Vagina (tissue), 2 donors: ENCODE measurements at places on chromosomes 13 and 19.

DNA sequence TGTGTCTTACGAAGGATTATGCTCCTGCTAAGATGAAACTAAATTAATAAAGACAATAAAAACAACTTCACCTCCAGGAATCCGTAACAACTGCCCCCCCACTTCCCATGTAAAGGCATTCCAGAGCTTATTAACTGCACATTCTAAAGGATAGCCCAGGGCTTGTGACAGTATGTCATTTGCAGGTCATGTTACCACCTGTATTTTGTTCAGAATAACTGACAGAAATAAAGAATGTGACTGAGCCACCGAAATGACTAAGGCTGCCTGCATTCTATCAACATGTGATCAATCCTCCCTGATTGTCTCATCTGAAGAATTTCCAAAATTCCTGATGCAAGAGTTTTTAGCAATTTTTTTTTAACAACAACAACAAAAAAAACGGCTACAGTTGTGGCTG is 117.2 kb downstream of the MIPEP start:
- no peak for DNase-seq

DNA sequence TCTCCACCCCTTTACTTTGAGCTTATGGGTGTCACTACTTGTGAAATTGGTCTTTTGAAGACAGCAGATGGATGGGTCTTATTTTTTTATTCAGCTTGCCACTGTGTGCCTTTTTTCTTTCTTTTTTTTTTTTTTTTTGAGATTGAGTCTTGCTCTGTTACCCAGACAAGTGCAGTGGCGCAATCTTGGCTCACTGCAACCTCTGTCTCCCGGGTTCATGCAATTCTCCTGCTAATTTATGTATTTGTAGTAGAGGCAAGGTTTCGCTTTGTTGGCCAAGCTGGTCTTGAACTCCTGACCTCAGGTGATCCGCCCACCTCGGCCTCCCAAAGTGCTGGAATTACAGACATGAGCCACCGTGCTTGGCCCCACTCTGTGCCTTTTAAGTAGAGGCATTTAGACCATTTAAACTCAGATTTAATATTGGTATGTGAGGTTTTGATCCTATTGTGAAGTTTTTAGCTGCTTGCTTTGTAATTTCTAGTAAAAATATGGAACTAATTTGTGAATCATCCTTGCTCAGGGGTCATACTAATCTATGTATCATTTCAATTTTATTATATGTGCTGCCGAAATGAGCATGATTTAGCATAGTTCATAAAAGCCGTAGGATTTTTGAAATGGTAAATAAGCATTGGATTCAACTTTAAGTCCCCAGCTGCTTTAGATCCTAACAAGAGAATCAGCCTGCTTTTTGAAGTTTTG is 584.5 kb downstream of the SLITRK1 start:
- no peak for DNase-seq

GRCh38 chr13:49697468-49697867 is 6.2 kb upstream of the EBPL start:
- DNase-seq: no peak

DNA sequence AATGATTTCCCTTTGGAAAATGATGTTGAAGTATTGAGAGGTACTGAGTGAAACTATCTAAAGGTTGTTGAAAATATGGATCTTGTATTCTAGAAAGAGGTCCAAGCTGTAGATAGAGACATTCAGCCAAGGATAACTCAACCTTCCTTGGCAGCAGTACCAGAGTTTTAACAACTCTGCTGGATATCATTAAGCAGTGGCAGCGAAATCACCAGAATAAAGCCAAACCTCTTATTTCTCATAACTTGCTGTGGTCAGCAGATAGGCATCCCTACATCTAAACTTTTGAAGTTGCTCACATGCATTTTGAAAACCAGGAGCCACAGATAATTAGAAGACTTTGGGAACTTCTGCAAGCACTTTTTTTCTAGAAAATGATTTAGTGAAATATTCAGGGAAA is 559.8 kb downstream of the IRS2 start:
- no peak for DNase-seq

GRCh38 chr13:45490068-45490467 is 25.3 kb downstream of the COG3 start:
- DNase-seq: no peak

- DNase-seq: no peak
Measured at GRCh38 chr13:74324338-74324737, 190.1 kb upstream of the KLF12 start.

GRCh38 chr13:45775401-45775963 is 73.4 kb downstream of the CBY2 start:
- DNase-seq: no peak

GRCh38 chr19:6730153-6730804 is 7.1 kb downstream of the GPR108 start:
- DNase-seq: no peak

- DNase-seq: no peak
Measured at GRCh38 chr13:102651892-102652291, 43.0 kb downstream of the METTL21C start.

DNA sequence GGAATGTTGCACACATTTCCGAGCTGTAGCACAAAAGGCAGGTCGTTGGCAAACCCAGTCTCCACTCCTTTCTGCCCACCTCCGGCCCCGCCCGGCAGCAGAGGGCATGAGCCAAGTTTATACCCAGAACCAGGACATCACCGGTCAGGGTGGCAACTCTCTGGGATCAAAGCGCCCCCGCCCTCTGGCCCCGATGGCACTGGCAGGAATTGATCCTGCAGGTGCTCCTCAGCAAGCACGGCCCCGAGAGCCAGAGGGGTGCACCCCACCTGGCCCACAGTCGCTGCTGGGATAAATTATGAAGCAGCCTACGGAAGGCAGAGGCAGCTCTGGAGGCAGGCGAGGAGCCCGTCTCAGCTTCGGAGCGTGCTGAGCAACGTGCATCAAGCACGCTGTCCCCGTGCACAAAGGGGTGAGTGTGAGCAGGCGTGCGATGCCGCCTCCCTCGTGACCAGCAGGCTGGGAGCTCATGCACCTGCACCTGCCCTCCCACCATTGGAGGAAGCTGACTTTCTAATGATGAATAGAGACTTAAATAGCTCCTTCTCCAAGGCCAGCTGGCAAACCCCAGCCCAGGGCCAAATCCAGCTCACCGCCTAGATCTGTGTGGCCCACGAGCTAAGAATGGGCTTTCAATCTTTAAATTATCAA is 25.7 kb downstream of the SHC2 start:
- DNase-seq: no peak

DNA sequence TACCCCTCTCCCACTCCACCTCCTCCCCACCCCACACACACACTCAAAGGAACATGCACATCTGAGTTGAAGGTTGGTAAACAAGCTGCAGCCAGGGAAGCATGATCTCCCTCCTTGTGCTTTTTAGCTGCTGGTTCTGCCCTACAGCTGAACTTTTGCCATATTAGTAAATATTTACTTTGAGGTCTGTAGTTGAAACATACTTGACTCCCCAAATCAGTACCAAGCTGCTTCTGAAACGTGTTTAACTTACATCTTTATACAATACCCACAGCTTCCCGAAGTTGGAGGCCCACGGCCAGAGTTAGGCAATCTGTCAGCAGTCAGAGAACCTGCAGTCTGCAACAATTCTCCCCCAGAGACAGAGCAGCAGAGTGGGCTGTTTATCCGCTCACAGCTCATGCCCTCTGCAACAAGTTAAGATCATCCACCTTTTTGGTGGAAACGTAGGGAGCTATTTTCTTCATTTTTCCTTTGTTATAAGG is 1.5 kb upstream of the PCDH20 start:
- DNase-seq: no peak
